ENCODE measurements at places on chromosomes 1 and 21.

DNA sequence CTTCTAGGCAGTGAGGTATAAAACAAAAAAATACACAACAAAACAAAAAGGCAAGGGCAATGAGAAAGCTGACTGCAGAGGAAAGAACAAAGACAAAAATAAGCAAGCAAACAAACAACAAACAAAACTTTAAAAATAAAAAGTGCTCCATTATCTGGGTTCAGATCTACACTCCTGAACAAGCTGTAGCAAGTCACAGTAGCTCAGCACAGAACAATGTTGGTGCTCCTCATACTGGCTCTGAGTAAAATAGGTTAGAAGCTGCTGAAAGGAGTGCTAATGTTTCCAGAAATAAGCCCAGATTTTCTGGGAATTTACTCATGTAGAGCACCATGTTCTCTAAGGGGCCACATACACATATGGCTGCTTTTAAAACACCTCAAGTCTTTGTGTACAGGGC lies 16.6 kb upstream of the DUSP10 start:
- DNase-seq, result no peak

DNA sequence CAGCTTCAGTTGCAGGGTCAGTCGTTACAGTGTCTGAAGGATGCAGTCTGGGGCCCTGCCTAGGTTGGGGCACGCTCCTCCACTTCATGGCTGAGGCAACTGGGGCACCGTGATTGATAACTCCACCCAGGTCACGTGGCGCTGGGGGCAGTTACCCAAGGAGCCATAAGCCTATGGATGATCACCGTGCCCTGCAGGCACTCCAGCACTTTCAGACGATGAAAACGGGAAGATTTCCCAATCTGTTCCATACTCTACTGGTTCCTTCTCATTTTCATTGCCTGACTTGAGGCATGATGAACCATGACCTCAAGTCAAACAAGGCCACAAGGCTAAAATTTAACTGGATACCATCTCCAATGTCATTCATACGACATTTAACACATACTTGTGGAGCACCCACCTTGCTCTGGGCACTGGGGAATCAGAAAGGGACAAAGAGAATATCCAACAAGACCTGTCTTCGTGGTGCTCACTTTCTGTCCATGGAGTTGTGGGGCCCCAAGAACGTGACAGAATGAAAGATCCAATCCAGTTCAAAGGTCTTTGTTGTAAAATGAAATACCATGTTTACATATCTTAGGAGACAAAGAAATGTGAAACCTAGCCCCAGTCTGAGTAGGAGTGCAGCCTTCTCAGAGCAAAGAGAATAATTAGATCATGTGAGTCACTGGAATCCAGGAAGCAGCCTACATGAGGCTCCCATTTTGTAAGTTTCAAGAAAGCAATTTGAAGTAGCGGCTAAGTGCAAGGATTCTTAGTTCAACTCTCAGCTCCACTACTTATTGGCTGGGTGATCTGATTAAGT lies 39.4 kb upstream of the SPOCD1 start:
- DNase-seq, result no peak

- DNase-seq, result no peak
These were observed 105.9 kb upstream of the C21orf91 start for GRCh38 chr21:17925000-17925610.

- no peak for DNase-seq
These were observed 919 bp downstream of the SLAMF6 start for GRCh38 chr1:160522136-160522535.

GRCh38 chr1:94156096-94156625 lies 35.2 kb upstream of the ABCA4 start:
- DNase-seq, result no peak

DNA sequence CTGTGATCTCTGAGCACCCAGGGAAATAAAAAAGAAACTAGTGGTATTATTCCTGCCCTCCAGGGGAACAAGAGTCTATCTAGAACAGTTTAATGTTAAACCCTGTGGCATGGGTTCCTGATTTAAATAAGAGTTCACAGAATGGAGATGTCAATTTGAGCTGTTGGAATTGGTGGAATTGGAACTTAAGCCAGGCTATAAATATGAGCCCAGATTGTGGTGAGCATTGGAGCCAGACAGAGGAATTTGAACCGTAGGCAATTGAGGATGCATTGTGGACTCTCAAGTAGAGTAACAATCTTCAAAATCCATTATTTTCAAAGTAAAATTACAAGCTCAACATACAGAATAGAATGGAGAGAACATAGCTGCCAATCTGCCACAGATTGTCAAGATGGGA lies 98.2 kb downstream of the NEK7 start:
- no peak for DNase-seq

DNA sequence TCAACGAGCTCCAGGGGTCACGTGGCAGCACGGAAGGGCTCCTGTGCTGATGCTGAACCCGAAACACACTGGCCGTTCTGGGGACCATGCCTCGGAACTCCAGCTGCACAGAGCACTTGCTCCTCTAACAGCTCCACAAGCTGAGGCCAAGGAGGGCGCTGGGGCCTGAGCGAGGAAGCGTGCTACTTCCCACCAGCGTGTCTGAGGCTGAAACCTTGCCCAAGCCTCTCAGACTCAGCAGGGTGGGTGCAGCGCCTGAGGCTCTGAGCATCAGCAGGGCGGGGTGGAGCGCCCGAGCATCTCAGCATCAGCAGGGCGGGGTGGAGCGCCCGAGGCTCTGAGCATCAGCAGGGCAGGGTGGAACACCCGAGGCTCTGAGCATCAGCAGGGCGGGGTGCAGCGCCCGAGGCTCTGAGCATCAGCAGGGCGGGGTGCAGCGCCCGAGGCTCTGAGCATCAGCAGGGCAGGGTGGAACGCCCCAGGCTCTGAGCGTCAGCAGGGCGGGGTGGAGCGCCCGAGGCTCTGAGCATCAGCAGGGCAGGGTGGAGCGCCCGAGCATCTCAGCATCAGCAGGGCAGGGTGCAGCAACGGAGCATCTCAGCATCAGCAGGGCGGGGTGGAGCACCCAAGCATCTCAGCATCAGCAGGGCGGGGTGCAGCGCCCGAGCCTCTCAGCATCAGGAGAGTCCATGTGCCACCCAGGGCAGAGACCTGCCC lies 9.6 kb downstream of the WRAP73 start:
- DNase-seq, result no peak

All from stimulated activated CD8-positive, alpha-beta memory T cell treated with anti-CD3 and anti-CD28 coated beads, Interleukin-15, amount 100 ng/mL, for 4 hours (primary cell).